Activated CD4-positive, CD25-positive, alpha-beta regulatory T cell (primary cell): ENCODE measurements at places on chromosomes 4 and X.

DNA sequence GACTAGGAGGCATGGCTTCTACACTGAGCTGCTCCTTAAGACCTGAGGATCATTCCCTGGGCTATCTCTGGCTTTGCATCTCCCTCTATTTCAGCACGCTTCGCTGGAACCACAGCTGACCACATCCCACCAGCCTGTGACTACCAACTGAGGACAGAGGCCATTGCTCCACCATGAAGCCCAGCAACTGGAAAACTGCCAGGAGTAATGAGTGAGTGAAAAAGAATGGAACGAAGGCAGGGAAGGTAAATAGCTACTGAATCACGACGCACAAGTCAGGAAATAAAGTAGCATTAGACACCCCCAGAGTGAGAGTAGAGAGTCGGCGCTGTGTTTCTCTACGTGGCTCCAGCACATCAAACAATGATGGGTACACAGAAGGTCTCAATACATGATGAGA lies 314.7 kb downstream of the LDB2 start:
- DNase-seq = no peak

DNA sequence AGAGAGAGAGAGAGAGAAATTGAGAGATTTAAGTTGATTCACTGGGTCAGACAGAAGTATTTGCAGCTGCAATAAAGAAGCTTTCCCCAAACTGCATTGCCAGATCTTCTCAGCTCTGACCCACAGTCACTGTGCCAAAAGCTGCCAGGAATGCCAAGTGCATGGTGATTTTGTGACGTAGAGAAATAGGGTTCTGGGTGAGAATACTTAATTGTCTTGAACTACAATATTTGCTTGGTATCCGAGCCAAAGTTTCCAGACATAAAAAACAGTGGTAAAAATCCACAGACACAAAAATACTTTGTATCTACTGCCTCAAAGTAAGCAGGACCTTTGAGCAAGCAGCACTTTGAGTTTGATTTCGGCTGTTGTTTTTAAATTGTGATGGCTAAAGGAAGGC lies 331.1 kb downstream of the GRID2 start:
- DNase-seq = no peak

GRCh38 chr4:90456891-90457290 lies 329.7 kb downstream of the CCSER1 start:
- DNase-seq = no peak

- no peak for DNase-seq
These were observed 1500.0 kb downstream of the STIM2 start for GRCh38 chr4:28360681-28361080.

DNA sequence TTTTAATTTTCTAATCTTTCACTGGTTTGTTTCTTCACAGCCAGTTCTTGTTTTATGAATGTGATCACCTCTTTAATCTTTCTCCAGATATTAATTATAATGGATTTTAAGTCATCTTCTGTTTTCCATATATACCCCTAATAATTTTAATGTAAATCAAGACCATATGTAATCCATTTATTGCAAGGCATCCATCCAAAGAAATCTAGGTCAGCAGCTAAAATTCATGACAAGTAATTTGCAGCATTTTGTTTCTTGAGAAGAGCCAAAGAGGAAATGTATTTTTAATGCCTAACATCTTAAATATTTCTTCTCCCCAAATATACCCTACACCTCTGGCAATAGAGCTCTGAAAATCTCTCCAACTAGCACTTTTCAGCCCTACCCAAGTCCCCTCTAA lies 81.1 kb downstream of the SUPT20HL2 start:
- DNase-seq = no peak

GRCh38 chrX:73215246-73215645 lies 595 bp upstream of the NAP1L2 start:
- no peak for DNase-seq

DNA sequence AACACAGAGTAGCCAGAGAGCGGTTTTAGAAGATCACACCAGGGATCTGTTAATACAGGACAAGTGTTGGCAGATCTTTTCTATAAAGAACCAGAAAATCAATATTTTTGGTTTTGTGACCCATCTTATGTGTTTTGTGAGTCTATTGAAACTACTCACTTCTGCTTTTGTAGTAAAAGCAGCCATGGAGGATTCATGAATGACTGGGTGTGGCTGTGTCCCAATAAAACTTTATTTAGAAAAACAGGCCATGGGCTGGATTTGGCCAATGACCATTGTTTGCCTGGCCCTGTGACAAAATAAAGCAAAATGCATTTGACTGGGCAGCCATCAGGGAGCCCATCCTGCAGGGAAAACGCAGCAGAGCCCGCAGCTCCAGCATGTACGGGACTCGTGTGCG lies 99.9 kb upstream of the ADRA2C start:
- no peak for DNase-seq

DNA sequence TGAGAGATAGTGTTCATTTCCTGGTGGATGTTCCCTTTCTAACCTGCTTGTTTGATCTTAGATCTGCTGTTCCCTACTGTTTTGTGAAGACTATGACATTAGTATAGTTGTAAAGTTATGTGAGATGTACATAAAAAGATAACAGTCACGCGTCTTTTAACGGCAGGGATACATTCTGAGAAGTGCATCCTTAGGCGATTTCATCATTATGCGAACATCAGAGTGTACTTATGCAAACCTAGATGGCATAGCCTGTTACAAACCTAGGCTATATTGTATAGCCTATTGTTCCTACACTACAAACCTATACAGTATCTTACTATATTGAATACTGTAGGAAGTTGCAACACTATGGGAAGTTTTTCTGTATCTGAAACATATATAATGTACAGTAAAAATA lies 50.4 kb downstream of the MCUB start:
- DNase-seq = no peak

DNA sequence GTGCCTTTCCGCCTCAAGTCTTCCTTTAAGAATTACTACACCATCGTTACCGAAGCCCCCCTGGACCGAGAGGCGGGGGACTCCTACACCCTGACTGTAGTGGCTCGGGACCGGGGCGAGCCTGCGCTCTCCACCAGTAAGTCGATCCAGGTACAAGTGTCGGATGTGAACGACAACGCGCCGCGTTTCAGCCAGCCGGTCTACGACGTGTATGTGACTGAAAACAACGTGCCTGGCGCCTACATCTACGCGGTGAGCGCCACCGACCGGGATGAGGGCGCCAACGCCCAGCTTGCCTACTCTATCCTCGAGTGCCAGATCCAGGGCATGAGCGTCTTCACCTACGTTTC lies 2.2 kb downstream of the PCDH10 start:
- DNase-seq = no peak

DNA sequence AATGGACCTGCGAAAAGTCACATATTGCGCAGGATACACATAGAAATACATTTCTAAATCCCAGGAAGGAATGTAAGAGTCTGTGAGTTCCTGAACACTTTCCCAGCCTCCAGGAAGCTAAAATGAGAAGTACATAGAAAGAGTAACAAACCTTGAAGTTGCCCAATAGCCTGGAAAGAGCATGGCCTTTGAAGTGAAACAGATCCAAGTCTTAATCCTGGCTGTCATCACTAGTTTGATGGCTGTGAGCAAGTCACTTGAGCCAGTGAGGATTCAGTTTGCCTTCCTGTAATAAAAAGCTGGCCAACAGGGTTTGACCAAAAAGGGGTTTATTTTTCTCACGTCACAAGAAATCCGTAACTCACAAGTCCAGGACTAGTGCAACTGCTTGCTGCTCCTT lies 69.8 kb downstream of the ARHGEF38 start:
- no peak for DNase-seq
